Heart right ventricle (tissue), 16 donors: ENCODE measurements at places on chromosomes 4 and X. TPM values are rescaled to one million over a fixed set of nuclear protein-coding genes. Genes with fewer than 3 reads are reported as not detected.

The EDA gene
- 5.6 TPM for total RNA-seq

The PUDP gene
- 25.1 TPM for total RNA-seq

The IDUA gene
- total RNA-seq, result 10.4 TPM

The TGIF2LX gene
- not detected for total RNA-seq

The ZNF41 gene
- 12.3 TPM for total RNA-seq

The DMP1 gene
- total RNA-seq, result not detected

The MED14 gene
- 23.9 TPM for total RNA-seq

The NUDT10 gene
- not detected for total RNA-seq

The FAM184B gene
- total RNA-seq, result not detected

The AKAP14 gene
- not detected for total RNA-seq

The XKRX gene
- total RNA-seq, result not detected

The TMEM31 gene
- total RNA-seq, result not detected

The CACNA1F gene
- total RNA-seq, result not detected

The LIN54 gene
- total RNA-seq, result 6.0 TPM

The AMBN gene
- not detected for total RNA-seq

The FGB gene
- 1.2 TPM for total RNA-seq

The PGM2 gene
- 5.9 TPM for total RNA-seq

The SOX3 gene
- not detected for total RNA-seq

The GPR78 gene
- not detected for total RNA-seq

The IGFBP7 gene
- total RNA-seq, result 617 TPM

The SRPK3 gene
- total RNA-seq, result 43.9 TPM

The KCTD8 gene
- 0.13 TPM for total RNA-seq

The SLC49A3 gene
- 13.6 TPM for total RNA-seq

The PDHA1 gene
- total RNA-seq, result 1,137 TPM

The MAGED4 gene
- 1.0 TPM for total RNA-seq

The GPR34 gene
- 9.8 TPM for total RNA-seq

The SPOCK3 gene
- not detected for total RNA-seq

The TMEM47 gene
- total RNA-seq, result 36.8 TPM

The DSPP gene
- total RNA-seq, result not detected

The PAGE5 gene
- not detected for total RNA-seq

The SYP gene
- 1.1 TPM for total RNA-seq

The PRMT9 gene
- total RNA-seq, result 7.3 TPM

The ENPP6 gene
- total RNA-seq, result 0.05 TPM

The PIN4 gene
- 15.6 TPM for total RNA-seq

The FAM156A gene
- 9.1 TPM for total RNA-seq

The MAGEB10 gene
- total RNA-seq, result not detected

The ASB5 gene
- 6.5 TPM for total RNA-seq

The NAA11 gene
- total RNA-seq, result not detected

The RTL5 gene
- total RNA-seq, result 1.6 TPM

The ENPEP gene
- 14.9 TPM for total RNA-seq

The CNKSR2 gene
- total RNA-seq, result 1.0 TPM

The TIGD4 gene
- 0.24 TPM for total RNA-seq
